ENCODE measurements at places on chromosomes 2 and 18.

- no peak for DNase-seq
Measured at GRCh38 chr2:33207151-33207740, 260.5 kb downstream of the LTBP1 start.

DNA sequence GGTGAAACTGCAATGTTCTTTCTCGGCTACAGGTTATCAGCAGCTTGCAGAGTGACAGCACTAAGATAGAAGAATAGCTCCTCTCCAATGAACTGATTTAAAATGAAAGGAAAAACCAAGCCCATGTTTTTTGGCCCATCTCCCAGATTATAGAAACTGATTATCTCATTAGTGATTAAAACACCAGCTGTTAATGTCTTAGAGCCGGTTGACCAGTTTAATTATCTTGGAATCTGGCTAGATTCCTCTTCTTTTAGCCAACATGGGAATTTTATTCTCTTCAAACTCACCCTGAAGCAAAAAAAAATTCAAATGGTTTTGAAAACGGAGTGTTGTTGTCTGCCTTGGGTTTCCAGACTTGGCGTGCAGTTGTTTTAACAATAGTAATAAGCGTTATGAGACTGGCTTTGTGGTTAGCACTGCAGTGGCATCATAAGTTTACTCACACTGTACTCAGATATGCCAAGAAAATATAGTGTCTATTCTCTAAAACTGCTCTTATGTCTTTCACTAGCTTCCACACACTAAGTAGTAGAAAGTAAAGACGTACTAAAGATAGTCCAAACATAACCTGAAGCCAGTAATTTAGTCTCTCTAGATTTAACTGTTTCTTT lies 665.3 kb downstream of the STK39 start:
- no peak for DNase-seq

GRCh38 chr2:238703436-238703835 lies 144.4 kb upstream of the TWIST2 start:
- no peak for DNase-seq

- no peak for DNase-seq
Measured at GRCh38 chr2:16126517-16127275, 186.3 kb downstream of the MYCN start.

DNA sequence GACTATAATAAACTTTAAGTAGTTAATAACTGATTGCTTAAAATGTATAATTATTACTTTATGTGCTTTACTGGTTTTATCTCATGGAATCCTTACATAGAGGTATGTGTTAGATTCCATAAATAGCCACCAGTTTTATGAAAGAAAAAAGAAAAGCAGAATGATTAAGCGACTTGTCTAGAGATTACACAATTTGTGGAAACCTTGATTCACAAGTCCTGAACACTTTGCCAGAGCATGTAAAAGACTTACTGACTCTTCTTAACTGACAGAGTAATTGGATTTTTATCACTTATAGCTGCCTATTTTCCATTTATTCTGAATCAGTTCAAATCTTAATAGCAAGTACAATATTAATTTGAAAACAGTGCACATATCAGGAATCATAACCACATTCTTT lies 448.7 kb upstream of the NETO1 start:
- no peak for DNase-seq

GRCh38 chr2:18297534-18298058 lies 262.9 kb downstream of the RDH14 start:
- no peak for DNase-seq

DNA sequence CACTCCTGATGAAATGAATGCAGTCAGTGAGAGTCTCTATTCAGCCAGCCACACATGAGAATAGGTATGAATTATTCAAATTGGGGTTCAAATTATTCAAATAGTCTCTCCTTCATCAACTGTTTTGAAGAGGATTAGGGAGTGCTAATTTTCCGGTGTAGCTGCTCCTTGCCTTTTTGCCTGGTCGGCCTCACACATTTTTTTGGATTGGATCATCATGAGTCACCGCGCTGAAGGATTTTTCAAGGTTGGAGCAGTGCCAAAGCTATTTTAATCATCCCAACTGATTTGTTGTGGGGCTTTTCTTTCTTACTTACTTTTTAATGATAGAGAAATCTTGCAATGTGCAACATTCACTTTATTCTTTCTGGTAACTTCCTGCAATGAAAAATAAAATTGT lies 2.4 kb upstream of the DTNA start:
- no peak for DNase-seq

DNA sequence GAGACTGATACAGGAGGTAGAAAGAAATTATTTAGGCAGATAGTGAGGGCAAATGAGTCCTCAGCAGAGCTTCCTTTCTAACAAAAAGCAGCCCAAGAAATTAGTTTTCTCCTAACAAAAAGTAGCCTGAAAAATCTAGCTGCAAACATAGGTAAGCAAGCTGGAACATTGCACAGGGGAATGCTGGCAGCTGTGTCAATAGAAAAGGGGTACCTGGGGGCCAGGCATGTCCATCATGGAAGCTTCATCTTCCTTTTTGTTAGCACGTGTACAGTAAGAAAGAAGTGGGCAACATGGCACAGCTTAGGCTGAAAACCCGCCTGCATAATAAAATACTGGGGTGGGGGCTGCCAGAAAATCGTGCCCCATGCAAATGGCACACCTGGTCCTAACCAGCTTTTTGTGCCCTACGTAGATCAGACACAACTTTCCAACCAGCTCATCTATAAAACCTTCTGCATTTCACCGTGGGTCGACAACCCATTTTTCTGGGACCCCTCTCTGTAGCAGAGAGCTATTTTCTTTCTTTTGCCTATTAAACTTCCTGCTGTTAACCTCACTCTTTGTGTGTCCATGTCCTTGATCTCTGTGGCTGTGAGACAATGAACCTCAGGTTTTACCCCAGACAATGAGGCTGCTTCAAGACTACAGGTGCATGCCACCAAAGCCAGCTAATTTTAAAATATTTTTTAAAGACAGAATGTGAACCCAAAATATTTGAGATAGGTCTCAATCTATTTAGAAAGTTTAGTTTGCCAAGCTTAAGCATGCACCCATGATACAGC lies 6.6 kb upstream of the MTHFD2 start:
- no peak for DNase-seq

GRCh38 chr2:189178726-189179569 lies 613 bp downstream of the COL5A2 start:
- DNase-seq, result no peak

- no peak for DNase-seq
Measured at GRCh38 chr2:61229936-61230335, 67.9 kb downstream of the C2orf74 start.

GRCh38 chr2:196407675-196408264 lies 231.7 kb upstream of the CCDC150 start:
- no peak for DNase-seq

DNA sequence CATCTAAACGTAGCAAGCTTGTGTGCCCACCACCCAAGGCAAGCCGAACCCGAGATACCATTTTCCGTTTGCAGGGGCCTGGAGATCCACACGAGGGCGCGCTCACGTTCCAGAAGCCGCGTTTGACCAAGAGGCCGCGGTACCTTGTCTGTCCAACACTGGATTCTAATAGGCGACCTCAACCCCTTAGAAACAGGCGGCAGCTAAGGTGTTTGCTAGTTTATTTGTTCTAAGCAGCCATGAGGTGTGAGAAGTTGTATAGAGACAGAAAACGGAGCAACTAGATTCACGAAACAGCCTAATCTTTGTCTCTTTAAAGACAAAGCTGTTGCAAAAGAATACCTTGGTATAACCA lies 4.2 kb downstream of the HOXD11 start:
- no peak for DNase-seq
